CD4-positive, alpha-beta T cell treated with Interleukin-4 for 4 hours (primary cell): ENCODE measurements at places on chromosomes 5 and 9.
A peak's percentile ranks its signal among the peaks of the same experiment; 100 is the strongest.

DNA sequence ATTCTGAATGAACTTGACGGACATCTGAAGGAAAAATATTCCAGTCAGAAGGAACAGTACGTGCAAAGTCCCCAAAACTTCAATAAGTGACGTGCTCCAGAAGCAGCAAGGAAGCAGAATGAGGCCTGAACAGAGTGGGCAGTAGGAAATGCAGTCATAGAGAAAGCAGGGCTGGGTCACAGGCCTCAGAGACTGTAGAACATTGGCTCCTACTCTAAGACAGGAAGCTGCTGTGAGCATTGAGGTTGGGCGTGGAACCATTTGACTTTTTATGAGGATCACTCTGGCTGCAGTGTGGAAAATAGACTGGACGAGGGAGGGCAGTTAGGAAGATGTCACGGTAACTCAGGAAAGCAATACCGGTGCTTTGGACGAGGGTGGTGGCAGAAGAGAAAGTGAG lies 64.0 kb downstream of the DOCK8 start:
- peak; percentile 59 for DNase-seq

DNA sequence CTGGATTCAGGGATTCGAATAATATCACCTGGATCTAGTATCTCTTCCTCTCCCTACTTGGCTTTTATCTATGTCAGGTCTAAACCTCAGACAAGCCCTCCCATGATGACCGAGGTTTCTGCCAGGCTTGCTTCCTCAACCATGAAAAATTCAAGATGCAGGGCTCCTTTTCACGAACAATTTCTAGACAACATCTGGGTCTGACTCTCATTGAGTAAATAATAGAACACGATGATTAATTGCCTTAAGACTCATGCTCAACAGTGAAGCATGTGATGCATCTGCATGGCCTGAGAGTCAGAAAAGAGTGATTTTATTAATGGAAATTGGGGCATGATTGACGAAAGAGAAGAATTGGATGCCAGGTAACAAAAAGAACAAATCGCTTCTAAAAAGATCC lies 277.2 kb upstream of the ZNF608 start:
- no peak for DNase-seq

DNA sequence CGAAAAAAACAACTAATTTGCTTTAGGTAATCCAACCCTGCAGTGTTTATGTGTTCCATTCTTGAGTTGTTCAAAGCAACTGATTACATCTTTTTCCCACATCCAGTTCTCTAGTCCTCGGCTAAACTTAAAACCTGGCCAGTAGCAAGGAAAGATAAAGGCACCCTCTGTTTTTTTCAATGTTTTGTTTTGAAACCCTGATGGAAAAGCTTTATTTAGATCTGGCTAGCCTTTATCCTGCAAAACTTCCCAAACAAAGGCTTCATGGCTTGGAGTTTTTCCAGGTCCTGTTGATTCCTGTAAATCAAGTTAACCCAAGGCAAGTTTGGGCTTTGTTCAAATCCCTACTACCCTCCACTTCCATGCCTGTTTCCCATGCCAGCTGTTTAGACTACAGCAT lies 105.1 kb downstream of the CEMIP2 start:
- no peak for DNase-seq

GRCh38 chr9:112809351-112809848 lies 58.8 kb downstream of the SNX30 start:
- no peak for DNase-seq

DNA sequence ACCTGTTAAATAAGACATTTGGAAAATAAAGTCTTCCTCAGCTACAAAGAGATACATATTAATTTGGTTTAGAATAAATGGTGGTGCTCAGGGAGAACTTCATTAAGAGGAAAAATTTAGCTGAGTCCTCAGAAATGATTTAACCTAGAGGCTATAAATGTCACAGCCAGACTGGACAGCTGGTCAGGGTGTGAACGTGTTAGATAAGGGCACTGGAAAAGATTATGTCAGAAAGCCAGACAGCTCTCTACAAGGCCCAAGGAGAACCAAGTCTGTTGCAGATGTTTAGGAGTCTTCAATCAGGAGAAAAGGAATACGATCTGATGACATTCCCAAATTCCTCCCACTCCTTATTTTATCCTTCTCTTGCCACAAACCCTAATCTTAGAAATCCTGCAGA lies 265.2 kb downstream of the MAT2B start:
- DNase-seq = no peak

- no peak for DNase-seq
These were observed 20.7 kb downstream of the OSMR start for GRCh38 chr5:38866362-38867031.

DNA sequence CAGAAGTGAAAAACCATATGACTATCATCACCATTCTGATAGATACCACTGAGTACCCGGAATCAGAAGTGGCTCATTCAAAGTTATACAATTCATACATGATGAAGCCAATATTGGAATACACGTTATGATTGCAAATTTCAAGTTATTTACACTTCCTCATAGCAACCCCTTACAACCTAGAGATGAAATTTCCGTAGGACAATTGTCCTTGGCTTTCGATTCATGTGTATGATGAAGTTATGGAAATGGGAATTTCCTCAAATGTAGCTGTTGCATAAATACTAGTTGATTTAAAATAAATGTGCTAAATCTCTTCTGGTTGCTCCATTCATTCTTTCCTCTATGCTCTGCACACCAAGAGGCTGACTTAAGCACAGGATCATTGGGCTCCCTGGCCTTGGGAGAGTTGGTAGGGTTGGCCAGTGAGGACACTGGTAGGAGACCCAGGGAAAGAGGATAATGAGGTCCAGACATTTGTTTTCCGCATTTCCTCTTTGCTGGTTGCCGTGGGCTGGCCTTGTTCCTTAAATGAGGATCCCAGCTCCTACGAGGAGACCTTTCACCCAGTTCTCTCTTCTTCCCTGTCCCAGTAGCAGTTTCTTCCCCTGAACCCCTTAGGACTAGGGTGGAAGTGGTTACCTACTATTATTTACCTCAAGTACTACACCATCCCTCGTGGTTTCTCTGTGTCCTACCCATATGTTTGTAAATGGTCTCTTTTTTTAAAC lies 90.3 kb downstream of the ZNF474 start:
- no peak for DNase-seq

DNA sequence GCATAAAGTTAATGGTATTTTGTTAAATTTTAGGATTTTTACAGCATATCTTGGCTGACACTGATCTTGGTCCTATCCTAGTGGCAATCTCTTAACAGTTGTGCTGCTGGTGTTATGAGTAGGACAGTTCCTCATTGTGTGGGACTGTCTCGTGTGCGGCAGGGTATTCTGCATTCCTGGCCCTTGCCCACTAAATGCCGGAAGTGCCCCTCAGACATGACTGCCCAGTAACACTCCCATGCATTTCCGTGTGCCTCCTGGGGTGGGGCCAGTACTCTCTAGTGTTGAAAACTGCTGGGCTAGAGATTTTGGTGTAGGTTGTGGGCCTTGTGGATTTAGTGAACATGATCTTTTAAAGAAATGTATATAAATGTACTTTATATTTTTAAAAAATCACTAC lies 227.1 kb upstream of the DMRT1 start:
- no peak for DNase-seq

DNA sequence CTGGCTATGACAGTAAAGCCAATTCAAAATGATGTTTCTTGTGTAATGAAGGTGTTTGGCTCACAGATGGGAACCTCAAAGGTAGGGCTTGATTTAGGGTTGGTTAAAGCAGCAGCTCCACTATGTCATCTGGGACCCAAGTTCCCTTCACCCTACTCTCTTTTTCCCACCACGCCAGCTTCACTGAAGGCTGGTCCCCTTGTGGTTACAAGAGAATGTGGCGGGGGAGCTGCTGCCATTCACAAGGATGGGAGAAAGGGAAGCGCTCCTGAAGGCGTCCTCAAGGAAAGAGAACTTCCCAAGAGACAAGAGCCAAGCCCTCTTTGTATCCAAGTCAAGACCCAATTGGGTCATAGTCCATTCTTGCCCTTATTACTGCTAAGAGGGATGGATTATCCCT lies 72.7 kb downstream of the NTRK2 start:
- no peak for DNase-seq

DNA sequence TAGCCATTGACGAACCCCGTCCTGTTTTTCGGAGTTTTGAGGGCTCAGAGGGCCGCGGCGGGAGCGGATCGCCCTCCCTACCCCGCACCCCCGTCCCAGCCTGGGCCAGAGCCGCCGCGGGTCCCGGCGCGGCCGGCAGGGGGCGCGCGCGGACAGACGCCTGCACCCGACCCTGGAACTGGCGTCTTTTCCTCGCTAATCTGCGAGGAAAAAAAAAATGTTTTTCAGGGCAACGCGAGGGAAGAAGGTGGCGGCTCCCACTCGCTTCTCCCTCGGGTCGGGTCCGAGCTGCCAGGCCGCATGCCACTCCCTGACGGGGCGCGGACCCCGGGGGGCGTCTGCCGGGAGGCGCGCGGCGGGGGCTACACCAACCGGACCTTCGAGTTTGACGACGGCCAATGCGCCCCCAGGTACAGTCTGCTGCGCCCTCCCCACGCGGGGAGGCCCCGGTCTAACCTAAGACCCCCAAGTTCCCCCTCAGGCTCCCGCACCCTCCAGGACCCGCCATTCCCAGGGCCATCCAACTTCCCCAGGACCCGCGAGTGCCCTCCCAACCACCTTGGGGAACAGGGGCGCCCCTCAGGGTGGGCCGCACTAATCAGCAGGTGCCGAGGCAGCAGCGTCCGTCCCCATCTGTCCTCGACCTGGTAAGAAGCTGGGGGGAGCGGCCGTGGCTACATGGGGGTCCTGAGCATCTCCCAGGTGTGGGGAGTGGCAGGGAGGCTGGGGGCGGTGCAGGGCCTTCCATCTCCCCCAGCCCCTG lies at the start of gene KCNT1:
Gene KCNT1, plus strand, starts transcription at position 227 of the 763 bp plus-strand sequence. Its CDS starts 74 bp downstream, at position 301.
- DNase-seq = peak; percentile 11

DNA sequence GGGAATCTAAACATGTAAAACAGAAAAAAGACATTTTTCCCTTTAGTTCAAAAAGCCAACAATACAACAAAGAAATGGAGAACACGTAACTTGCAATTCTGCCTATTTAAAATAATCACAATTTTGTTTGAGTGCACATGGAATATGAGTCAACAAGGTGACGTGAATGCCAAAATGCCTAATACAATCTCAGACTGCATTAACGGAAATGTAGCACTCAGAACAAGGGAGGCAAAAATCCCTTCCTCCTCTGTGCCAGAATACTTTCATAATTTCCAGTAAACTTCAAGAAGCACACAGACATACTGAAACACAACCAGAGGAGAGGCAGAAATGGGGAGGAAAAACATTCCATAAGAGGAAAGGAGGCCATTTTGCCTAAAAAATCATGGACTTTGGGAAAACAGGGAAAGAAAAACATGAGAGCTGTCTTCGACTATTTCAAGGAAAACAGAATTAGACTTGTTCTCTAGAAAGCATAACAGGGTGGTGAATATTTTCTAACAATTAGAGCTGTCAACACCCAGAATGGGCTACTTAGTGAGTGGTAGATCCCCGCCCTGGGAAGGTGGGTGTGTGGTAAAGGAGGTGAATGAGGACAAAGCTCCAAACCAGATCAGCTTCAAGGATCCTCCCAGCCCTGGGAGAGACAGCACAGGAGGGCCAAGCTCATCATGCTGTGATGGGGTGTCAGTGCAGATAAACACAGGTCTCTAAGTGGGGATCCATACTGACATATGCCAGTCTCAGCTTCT lies 48.2 kb downstream of the ABCA1 start:
- DNase-seq = no peak

GRCh38 chr5:80093796-80094195 lies 58.6 kb downstream of the THBS4 start:
- DNase-seq = no peak

DNA sequence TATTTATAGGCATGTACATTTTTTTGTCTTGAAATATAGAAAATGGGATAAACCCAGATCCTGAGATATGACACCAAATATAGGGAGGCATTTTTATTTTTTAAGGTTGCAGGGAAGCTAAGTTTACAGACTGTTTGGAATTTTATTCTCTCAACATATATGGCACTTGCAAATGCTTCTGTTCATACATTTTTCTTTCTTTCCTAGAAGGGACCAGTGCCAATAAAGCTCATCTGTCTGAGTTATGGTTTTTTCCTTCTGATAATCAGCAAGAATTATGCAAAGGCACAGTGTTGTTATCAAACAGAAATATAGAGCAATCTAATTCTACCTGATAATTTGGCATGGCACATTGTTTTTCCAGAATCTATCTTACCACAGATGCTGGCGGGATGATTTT lies 156.9 kb upstream of the GPR151 start:
- DNase-seq = no peak

GRCh38 chr5:35926389-35927051 lies 11.9 kb downstream of the CAPSL start:
- DNase-seq = peak; percentile 72

- no peak for DNase-seq
These were observed 56.2 kb downstream of the ANGPTL2 start for GRCh38 chr9:127066060-127066850.

- no peak for DNase-seq
These were observed 517.3 kb upstream of the RORB start for GRCh38 chr9:73979894-73980264.

- DNase-seq = no peak
These were observed 14.2 kb downstream of the CACNA1B start for GRCh38 chr9:137891588-137892423.

GRCh38 chr5:158754018-158754514 lies 345.6 kb downstream of the EBF1 start:
- DNase-seq = no peak

DNA sequence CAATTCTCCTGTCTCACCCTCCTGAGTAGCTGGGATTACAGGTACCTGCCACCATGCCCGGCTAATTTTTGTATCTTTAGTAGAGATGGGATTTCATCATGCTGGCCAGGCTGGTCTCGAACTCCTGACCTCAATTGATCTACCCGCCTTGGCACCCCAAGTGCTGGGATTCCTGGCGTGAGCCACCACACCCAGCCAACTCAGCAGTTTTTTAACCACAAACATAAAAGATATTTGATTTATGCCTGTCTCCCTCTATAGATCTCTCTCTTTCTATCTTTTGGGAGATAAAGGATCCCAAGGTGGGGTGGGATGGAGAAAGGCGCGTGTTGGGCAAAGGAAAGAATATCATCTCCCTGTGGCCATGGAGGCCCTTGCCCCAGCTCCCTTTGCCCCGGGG lies 26.8 kb downstream of the NR4A3 start:
- no peak for DNase-seq
